Naive B cell (primary cell): ENCODE measurements at places on chromosomes 2 and 18. TPM values are rescaled to one million over a fixed set of nuclear protein-coding genes. Genes with fewer than 3 reads are reported as not detected.

The C2orf15 gene
- polyA plus RNA-seq: 4.3 TPM

The UGT1A8 gene
- polyA plus RNA-seq: not detected

The SERPINE2 gene
- polyA plus RNA-seq: 3.6 TPM

The ZNF2 gene
- 3.1 TPM for polyA plus RNA-seq

The ADAM23 gene
- polyA plus RNA-seq: 2.9 TPM

The NCKAP5 gene
- polyA plus RNA-seq: 0.21 TPM

The CD226 gene
- polyA plus RNA-seq: 1.0 TPM

The AFF3 gene
- 140 TPM for polyA plus RNA-seq

The TXNL4A gene
- 253 TPM for polyA plus RNA-seq

The ANTXR1 gene
- not detected for polyA plus RNA-seq

DNA sequence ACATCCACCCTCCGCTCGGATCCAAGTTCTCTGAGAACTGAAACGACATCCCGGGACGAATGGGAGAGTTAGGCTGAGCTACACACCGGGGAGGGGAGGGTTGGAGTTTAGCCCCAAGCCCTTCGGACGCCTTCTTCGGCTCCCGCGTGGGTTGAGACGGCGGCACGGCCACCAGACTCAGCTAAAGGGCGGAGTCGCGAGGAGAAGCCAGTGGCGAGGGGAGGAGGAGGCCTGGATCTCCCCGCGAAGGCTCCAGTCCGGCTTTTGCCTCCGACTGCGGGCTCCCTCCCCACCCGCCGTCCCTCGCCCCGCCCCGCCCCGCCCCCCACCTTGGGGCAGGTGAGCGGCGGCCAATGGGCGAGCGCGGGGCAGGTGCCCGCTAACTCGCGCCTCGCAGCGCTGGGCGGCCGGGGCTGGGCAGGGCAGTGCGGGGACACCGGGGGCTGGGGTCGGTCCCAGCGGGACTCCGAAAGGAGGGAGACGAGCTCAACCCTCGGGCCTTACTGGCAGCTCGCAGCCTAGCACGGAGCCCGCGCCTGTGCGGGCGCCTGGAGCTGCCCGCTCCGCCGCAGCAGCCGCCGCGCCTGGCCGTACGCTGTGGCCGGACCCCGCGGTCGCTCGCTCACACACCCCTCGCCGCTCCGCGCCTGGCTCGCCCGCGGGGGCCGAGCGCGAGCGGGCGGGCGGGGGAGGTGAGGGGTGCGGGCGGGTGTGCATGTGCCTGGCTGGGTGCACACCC lies at the start of gene EMX1:
TSS of gene EMX1 (plus strand) at position 382 of the 739 bp plus-strand sequence. CDS start at position 716, 334 bp downstream.
- peak; percentile 51 for DNase-seq

- DNase-seq: no peak
These were observed 62.7 kb upstream of the GALNT5 start for GRCh38 chr2:157194844-157195243.

DNA sequence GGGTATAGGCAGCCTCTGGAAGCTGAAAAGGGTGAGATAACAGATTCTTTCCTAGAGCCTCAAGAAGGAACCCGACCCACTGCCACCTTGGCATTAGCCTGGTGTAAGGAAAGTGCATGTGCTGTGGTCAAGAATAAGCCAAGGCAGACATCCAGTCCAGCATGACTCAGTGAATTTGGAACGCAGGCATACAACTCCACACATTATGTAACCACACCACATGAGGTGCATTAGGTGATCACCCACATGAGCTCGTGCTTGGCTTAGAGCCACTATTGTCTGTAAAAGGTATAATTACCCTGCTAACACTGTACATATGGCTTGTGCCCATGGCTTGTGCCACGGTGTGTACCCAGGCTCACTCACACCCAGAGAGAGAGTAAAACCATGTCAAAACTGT lies 583.7 kb upstream of the HNMT start:
- no peak for DNase-seq

DNA sequence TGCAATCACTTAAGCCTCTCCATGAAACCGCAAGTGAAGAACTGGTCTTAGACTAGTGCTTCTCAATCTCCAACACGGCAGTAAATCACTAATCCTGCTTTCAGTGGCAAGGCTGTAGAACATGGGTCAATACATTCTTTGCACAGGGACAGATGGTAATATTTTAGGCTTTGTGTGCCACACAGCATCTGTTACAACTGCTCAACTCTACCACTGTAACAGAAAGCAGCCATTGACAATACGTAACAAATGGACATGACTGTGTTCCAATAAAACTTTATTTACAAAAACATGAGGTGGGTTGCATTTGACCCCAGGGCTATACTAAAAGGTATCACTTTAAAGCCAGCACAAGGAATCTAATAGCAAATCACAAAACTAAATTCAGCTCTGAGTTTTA lies 51.1 kb downstream of the RNF152 start:
- DNase-seq: no peak

- DNase-seq: no peak
These were observed 290.3 kb downstream of the C1D start for GRCh38 chr2:67772216-67773170.

DNA sequence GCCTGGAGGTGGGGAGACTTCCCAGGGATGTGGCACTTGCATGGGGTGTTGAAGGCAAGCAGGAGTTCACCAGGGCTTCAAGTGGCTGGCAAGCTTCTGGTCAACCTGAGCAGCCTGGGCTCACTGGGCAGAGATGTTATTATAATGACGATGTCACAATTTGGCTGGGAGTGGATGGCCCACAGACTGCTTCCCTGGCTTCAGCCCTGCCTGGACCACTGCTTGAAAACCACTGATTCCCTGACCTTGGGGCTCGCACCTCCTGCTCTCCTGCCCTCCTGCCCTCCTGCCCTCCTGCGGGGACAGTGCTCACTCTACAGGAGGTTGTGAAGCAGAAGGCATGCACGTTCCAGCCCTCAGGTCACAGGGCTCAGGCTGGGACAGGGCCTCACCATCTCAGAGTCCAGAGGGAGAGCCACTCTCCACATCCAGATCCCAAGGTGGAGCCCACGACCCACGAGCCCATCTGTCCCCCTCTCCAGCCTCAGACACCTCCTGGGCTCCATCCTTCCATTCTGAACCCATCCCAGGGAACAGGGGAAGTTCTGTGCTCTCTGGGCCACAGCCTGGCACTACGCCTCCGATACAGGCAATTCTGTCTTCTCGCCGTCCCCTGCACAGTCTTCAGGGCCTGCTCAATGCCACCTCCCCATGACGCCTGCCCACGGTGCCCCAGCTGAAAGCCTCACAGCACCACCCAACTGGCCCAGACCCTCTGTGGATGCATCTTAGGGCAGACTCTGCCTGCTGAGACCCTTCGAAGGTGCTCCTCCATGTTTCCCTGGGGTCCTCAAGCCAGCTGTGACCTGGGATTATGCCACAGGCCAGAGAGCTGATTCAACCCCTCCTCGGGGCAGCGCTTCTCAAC lies 241.6 kb upstream of the RAB6C start:
- no peak for DNase-seq

GRCh38 chr2:85106489-85107180 lies 26.6 kb upstream of the TCF7L1 start:
- no peak for DNase-seq

GRCh38 chr2:27622921-27623384 lies 5.9 kb downstream of the CCDC121 start:
- no peak for DNase-seq

GRCh38 chr2:38533180-38533579 lies 69.5 kb downstream of the HNRNPLL start:
- peak; percentile 81 for DNase-seq

DNA sequence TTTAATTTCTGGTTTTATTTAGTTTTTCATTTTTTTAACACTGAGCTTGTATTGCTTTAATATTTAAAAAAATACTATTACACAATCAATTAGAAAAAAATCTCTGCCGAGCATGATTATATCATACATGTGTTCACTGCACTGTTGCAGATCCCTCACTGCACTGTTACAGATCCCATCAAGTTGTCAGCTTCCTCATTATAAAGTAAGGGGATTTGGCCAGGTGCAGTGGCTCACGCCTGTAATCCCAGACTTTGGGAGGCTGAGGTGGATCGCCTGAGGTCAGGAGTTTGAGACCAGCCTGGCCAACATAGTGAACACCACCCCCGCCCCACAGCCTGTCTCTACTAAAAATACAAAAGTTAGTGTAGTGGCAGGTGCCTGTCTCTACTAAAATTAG lies 33.0 kb upstream of the METTL21A start:
- no peak for DNase-seq

GRCh38 chr2:101781791-101782426 lies 84.4 kb downstream of the MAP4K4 start:
- DNase-seq: no peak

GRCh38 chr2:164735309-164735919 lies 106.2 kb downstream of the COBLL1 start:
- no peak for DNase-seq

DNA sequence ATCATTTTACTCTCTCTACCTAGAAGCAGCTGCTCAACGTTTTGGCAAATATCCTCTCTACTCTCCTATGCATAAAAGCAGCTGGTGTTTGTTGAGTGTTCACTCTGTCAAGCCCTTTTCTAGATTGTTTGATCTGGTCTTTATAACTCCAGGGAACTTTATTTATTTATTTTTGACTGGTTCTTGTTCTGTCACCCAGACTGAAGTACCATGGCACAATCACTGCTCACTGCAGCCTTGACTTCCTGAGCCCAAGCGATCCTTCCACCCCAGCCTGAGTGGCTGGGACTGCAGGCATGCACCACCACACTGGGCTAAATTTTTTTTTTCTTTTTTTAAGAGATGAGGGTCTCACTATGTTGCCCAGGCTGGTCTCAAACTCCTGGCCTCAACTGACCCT lies 12.7 kb downstream of the CATIP start:
- no peak for DNase-seq

- no peak for DNase-seq
These were observed 93.4 kb downstream of the PARD3B start for GRCh38 chr2:204638471-204639194.

DNA sequence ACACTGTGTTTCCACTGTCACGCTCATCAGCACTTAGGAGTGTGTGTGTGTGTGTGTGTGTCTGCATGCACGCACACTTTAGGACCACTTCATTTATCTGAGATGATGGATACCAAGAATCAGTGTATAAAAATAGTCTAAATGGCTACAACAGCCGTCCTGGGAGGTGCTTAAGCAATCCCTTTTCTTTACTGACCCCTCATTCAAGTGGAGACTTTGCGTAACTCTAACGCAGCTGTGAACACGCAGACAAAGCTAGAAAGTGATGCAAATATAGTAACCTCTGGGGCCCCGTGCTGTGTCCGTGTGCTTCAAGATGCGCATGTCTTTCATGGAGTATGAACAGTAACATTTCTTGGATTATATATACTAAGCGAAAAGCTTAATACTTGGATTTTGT lies 40.4 kb upstream of the RBM44 start:
- DNase-seq: no peak

DNA sequence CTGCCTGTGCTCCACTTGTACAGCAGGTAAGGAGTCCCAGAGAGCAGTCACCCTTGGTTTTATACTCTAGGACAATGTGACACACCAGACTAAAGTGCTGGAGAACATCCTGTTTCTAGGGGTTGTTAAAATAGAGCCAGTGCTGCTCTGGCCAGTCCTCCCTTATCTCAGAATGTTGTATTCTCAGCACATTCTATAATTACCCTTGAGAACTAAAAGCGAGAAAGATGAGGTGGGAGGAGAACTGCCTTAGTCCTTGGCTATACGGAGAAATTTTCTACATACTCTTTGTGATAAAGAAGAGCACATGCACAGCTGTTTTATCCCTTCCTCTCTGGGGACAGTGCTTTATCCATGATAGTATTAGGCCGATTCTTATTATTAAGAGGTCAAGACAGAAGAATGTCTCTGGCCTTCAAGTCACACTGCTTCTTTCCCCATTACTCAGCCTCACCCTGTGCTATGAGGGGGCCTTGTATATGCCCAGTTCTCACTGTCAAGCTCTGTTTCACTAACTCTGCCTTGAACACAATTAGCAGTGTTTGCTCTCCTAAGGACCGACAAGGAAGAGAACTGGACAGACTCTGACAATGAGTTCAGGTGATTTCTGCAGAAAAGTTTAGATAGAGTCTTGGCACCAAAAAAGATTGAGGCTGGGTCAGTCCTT lies 385.8 kb downstream of the TRIB2 start:
- no peak for DNase-seq

GRCh38 chr2:236527159-236527630 lies 42.4 kb upstream of the ACKR3 start:
- DNase-seq: no peak

- DNase-seq: no peak
These were observed 126.5 kb downstream of the LPIN1 start for GRCh38 chr2:11872948-11873269.

DNA sequence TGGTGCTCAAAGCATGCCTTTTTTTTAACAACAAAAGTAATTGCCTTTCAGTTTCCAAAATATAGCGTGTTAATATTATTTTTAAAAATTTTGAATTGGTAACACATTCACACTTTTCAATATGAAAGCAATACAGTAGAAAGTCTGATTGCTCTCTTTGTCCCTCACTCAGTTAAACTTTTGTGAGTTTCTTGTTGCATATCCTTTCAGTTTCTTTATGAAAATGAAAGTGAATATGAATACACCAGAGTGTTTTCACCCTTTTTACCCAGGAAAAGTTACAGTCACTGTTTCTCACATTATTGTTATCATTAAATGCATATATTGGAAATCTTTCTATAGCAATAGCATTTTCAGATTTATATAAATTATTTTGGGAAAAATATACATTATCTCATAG lies 377.4 kb upstream of the CRIM1 start:
- no peak for DNase-seq

DNA sequence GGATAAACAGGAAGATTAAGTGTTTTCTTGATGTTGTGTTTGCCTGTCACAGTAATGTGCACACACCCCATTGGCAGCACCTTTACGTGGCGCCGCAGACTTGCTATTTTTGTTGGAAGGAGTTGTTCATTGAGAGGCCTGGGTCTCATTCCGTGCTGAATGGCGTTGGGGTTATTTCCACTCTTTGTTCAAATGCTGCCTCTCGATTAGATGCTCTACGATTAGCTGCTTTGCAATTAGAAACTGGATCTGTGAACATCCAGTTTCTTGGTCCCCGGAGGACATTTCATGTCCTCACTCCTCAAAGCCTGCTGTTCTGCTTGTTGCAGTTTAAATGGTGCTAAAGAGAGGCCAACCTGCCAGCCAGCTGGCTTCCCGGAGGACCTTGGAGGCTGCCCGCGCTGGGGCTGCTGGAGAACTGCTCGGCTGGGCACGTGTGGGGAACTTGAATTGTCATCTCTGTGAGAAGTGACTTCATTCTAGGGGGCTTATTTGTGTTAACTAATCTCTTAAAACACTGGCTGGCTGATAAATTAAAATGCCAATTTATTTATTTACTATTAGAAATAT lies 117.4 kb upstream of the NABP1 start:
- DNase-seq: no peak

GRCh38 chr2:225090746-225091145 lies 48.5 kb upstream of the DOCK10 start:
- DNase-seq: no peak

DNA sequence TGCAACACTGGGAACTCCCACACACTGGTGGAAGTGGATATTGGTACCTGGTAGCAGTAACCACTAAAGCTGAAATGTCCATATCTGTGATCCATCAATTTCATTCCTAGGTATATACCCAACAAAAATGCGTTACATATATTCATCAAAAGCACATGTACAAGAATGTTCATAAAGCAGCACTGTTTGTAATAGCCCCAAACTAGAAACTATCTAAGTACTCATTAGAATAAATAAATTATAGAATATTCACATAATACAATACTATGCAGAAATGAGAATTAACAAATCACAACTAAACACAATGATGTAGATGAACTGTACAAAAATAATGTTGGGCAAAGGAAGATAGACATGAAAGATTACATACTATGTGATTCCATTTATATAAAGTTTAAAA lies 11.1 kb upstream of the TLK1 start:
- no peak for DNase-seq
